ENCODE measurements at places on chromosomes 4 and X. TPM values are rescaled to one million over a fixed set of nuclear protein-coding genes. Genes with fewer than 3 reads are reported as not detected.

SERPINA7 gene
- not detected for polyA plus RNA-seq

DNA sequence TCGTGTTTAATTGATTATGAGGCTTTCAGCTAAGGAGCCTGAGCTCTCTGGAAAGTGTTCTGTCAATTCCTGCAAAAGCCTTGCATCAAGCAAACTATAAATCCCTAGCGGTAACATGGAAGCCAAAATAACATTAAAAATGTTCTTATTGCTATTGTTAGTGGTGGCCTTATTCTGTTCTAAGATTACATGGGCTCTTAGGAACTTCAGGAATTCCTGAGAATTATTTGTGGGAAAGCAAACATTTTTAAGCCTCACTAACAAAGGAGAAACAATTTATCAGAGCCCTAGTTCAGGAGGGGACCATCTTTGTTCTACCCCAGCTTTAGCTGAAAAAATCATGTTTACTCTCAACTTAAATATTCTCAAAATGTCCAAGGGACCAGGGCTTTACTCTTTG lies 119.6 kb downstream of the PAPSS1 start:
- no peaks in the 10 kb centered on the region for H3K27me3 ChIP-seq
- peak overlapping the region; percentile 75 for H3K27ac ChIP-seq
- H3K36me3 ChIP-seq: no peaks in the 10 kb centered on the region
- H3K4me3 ChIP-seq: no peak overlapping the region
- H3K4me1 ChIP-seq: peaks cover 12% of the 10 kb centered on the region
- DNase-seq: no peak

DNA sequence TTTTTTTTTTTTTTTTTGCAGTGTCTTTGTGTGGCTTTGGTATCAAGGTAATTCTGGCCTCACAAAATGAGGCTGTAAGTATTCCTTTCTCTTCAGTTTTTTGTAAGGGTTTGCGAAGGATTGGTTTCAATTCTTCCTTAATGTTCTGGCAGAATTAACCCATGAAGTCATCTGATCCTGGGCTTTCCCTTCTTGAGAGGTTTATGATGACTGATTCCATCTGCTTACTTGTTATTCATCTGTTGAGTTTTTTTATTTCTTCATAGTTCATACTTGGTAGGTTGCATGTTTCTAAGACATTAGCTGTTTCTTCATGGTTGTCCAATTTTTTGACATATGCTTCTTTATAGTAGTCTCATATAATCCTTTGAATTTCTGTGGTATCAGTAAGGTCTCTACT lies 181.4 kb upstream of the PDE5A start:
- no peak overlapping the region for H3K4me3 ChIP-seq
- H3K27ac ChIP-seq: no peak overlapping the region
- no peak for DNase-seq
- H3K4me1 ChIP-seq: no peaks in the 10 kb centered on the region
- no peaks in the 10 kb centered on the region for H3K36me3 ChIP-seq

DNA sequence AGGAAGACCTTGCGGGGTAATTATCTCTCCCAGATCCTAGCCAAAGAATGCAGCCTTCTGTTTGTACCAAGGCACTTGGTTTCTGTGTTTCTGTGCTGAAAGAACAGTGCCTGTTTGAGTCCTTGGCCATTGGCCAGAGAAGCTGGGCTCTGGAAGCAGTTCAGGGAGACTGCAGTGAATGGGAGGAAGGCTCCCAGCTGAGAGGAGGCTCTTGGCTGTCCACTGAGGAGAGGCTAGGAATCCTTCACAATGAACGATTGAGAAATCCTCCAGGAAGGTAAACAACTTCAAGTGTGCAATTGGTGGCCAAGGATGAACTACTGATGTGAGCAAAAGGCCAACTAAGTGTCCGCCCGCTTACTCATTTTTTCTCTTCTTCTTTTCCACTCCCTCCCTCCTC lies 61.3 kb downstream of the HS3ST1 start:
- H3K4me1 ChIP-seq: no peaks in the 10 kb centered on the region
- DNase-seq: no peak
- H3K27me3 ChIP-seq: no peaks in the 10 kb centered on the region

GRCh38 chr4:47010347-47010911 lies 17.0 kb upstream of the GABRA4 start:
- H3K27ac ChIP-seq: no peak overlapping the region
- no peaks in the 10 kb centered on the region for H3K4me1 ChIP-seq
- DNase-seq: no peak
- no peaks in the 10 kb centered on the region for H3K36me3 ChIP-seq

DNA sequence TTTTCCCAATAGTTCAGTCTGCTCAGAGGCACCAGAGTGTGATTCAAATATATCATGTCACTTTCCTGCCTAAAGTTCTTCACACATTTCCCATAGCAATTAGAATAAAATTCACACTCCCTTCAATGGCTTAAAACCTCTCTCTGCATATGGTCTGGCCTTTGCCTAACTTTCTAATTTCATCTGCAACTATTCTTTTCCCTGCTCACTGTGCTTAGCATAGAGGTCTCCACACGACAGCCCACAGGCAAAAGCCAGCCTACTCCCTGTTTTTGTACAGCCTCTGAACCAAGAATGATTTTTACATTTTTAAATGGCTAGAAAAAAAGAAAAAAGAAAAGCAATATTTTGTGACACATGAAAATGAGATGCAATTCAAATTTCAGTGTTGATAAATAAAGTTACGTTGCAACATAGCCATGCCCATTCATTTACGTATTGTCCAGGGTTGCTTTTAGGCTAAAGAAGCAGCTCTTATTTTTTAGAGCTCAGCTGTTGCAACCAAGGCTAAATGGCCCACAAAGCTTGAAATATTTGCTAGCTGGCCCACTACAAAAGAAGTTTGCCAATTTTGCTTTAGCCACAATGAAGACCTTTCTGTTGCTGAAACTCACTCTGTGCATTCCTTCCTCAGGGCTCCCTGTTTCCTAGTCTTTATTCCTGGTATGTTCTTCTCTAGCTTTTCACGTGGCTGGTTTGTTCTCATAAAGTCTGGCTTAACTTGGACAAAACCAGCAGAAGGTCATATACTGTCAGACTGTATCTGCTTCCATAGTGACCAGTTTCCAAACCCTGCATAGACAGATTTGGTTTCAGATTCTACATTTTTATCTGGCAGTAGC lies 26.6 kb upstream of the IRF2 start:
- H3K27ac ChIP-seq: no peak overlapping the region
- no peaks in the 10 kb centered on the region for H3K27me3 ChIP-seq
- H3K4me3 ChIP-seq: no peak overlapping the region
- no peaks in the 10 kb centered on the region for H3K36me3 ChIP-seq
- H3K4me1 ChIP-seq: 0 out of 2 replicates have a peak, but pooled peaks cover 4% of the 10 kb centered on the region

DNA sequence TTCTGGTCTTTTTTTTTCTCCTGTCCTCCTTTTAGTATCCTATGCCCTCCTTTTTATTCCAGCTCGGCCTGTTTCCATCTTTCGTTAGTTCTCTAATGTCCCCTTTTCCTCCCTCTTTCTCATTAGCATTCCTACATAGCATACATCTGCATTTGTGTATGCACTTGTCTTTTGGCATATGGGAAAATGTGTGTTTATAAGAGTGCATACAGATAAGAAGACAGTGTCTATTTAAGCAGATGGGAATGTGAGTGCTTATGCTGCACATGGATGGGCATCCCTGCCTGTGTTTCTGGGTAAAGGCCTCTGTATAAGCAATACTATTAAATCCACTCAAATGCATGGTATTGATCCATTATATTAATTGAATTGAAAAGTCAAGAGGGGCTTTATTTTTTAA lies 7.5 kb upstream of the GABRA2 start:
- H3K4me3 ChIP-seq: no peak overlapping the region
- no peak overlapping the region for H3K27ac ChIP-seq
- no peaks in the 10 kb centered on the region for H3K4me1 ChIP-seq
- no peaks in the 10 kb centered on the region for H3K36me3 ChIP-seq
- no peaks in the 10 kb centered on the region for H3K27me3 ChIP-seq

- no peak for DNase-seq
- H3K36me3 ChIP-seq: no peaks in the 10 kb centered on the region
- peak overlapping the region; percentile 99 for H3K27ac ChIP-seq
- no peaks in the 10 kb centered on the region for H3K27me3 ChIP-seq
Observed at GRCh38 chrX:15418041-15418706, 34.0 kb upstream of the VEGFD start.

KLB gene
- not detected for polyA plus RNA-seq

- no peaks in the 10 kb centered on the region for H3K27me3 ChIP-seq
- peaks cover 4% of the 10 kb centered on the region for H3K4me1 ChIP-seq
- peak overlapping the region; percentile 92 for H3K27ac ChIP-seq
Observed at GRCh38 chr4:8439914-8440491, 520 bp downstream of the ACOX3 start.

GRCh38 chrX:39928704-39929378 lies 168.9 kb downstream of the BCOR start:
- no peaks in the 10 kb centered on the region for H3K4me1 ChIP-seq
- no peaks in the 10 kb centered on the region for H3K36me3 ChIP-seq
- H3K27ac ChIP-seq: no peak overlapping the region
- peaks cover 20% of the 10 kb centered on the region for H3K27me3 ChIP-seq

GRCh38 chr4:140115140-140115539 lies 38.8 kb downstream of the MAML3 start:
- no peaks in the 10 kb centered on the region for H3K27me3 ChIP-seq
- no peak overlapping the region for H3K27ac ChIP-seq
- no peaks in the 10 kb centered on the region for H3K36me3 ChIP-seq
- H3K4me3 ChIP-seq: no peak overlapping the region
- no peak for DNase-seq

DNA sequence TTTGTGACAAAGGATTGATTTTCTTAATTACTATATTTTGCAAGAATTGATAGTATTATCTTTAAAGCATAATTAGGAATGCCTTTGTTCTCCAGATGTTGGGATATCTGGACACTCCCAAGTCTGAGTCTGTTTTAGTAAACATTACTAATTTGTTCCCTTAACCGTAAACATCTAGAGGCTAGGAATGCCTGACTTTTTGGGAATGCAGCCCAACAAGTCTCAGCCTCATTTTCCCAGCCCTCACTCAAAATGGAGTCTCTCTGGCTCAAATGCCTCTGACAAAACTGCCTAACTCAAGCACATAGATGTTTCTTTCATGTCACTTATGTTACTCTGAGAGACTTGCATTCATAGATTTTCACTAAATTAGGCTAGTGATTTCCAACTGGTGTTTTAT lies 297.0 kb upstream of the CLNK start:
- no peaks in the 10 kb centered on the region for H3K4me1 ChIP-seq
- no peak overlapping the region for H3K4me3 ChIP-seq
- no peak overlapping the region for H3K27ac ChIP-seq

GRCh38 chrX:13996650-13997049 lies 33.0 kb downstream of the GEMIN8 start:
- no peaks in the 10 kb centered on the region for H3K27me3 ChIP-seq
- no peaks in the 10 kb centered on the region for H3K36me3 ChIP-seq
- H3K27ac ChIP-seq: no peak overlapping the region
- no peak for DNase-seq

- H3K27ac ChIP-seq: no peak overlapping the region
- H3K36me3 ChIP-seq: no peaks in the 10 kb centered on the region
- H3K4me3 ChIP-seq: no peak overlapping the region
- no peaks in the 10 kb centered on the region for H3K4me1 ChIP-seq
Observed at GRCh38 chr4:11748164-11748872, 319.6 kb upstream of the HS3ST1 start.

DNA sequence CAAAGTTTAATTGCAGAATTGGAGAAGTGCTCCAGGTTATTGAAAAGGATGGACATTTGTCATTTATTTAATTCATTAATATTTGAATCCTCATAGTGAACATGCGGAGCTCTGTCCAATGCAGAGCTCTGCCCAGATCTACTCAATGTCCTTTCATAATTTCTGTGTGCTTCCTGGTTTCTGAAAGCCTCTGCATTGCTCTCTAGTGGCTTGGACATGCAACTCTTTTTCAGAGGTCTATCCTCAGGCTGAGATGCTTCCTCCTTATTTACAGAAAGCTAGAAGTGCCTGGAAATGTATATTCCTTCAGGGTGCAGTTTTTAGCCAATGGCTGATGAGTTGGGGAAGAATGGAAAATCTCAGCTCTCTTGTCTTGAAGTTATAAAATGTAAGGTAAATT lies 786.1 kb upstream of the AADAT start:
- peak; percentile 2 for DNase-seq
- no peak overlapping the region for H3K4me3 ChIP-seq
- H3K4me1 ChIP-seq: no peaks in the 10 kb centered on the region
- no peaks in the 10 kb centered on the region for H3K36me3 ChIP-seq

DNA sequence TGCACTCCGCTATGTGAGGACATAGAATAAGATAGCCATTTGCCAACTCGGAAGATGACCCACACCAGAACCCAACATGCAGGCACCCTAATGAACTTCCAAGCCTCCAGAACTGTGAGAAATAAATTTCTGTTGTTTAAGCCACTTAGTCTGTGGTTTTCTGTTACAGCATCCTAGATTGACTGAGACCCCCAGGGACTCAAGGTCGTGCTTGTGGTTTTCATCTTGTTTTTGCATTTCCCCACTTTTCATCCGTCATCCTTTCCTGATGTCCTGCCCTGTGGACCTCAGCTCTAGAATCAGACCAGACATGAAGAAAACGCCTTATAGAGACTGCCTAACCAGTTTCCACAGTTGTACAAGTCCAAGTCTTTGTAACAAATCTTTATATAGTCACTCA lies 54.4 kb downstream of the MCUB start:
- H3K27me3 ChIP-seq: no peaks in the 10 kb centered on the region
- no peaks in the 10 kb centered on the region for H3K36me3 ChIP-seq
- no peaks in the 10 kb centered on the region for H3K4me1 ChIP-seq
- H3K4me3 ChIP-seq: no peak overlapping the region
- no peak overlapping the region for H3K27ac ChIP-seq
- no peak for DNase-seq

DNA sequence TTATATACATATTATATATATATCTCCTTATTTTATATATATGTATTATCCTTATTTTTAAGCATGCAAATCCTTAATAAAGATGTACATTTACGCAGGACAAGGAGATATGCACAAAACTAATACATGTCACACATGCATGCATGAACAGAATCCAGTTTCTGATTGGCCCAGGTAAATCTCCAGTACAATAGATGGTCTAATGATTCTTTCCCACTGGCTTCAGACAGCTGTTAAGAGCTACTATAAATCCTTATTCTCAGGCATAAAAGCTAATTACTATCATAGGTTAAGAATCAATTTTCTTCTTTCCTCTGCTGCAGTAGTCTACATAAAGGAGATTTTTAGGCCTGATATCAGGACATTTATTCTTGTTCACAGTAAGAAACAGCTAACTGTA lies 689.8 kb downstream of the KCTD8 start:
- H3K36me3 ChIP-seq: no peaks in the 10 kb centered on the region
- no peaks in the 10 kb centered on the region for H3K4me1 ChIP-seq
- H3K27me3 ChIP-seq: no peaks in the 10 kb centered on the region
- no peak overlapping the region for H3K4me3 ChIP-seq
- no peak for DNase-seq
